Neural crest cell (in vitro differentiated cells): ENCODE measurements at places on chromosomes 12 and 14.

DNA sequence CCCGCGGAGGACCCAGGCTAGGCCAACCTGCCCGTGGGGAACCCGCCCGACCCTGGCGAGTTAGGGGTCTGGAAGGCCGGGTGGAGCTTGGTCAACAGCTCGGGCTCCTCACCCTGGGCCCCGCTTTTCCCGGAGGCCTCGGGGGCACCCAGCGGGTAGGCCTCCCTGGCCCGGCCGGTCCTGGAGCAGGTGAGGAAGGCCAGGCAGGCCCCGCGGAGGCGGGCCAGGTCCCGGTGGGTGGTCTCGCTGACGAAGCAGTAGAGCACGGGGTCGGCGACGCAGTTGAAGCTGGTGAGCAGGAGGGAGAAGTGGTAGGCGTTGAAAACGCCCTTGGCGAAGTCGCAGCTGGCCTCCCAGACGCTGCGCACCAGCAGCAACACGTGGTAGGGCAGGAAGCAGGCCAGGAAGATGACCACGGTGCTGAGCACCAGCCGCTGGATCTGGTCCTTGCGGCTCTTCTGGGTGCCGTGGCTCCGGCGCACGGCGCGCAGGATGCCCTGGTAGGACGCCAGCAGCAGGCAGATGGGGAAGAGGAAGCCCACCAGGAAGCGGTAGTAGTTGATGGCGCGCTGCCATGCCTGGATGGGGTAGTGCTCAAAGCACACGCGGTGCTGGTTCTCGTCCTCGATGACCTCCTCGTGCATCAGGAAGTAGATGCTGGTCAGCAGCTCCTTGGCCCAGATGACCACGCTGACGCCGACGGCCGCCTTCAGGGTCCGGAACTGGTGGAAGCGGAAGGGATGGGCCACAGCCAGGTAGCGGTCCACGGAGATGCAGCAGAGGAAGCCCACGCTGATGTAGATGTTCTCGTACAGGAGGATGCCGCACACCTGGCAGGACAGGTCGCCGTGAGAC is 10.3 kb downstream of the GPR68 start:
- no peak for DNase-seq

DNA sequence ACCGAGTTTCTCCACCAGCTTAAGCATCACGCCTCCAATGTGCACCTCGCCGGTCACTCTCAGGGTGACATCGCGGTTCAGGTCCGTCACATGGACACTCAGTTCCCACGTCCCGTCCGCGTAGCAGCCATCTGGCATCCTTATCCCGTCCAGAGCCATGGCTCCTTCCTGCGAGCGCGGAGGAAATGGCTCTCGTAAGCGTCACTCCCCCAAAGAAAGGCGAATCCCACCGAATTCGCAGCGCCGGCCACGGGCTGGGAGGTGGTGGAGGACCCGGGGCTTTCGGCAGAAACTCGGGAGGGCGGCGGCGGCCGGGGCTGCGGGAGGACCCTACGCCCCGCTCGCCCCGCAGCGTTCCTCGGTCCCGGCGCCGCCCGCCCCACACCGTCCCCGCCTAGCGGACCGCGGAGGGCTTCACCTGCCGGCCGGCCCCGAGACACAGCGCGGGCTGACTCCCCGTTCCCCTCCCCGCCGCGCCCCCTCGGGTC is 396 bp downstream of the FERMT2 start:
- DNase-seq, result peak; percentile 55

GRCh38 chr12:66638666-66639065 is 40.2 kb downstream of the GRIP1 start:
- DNase-seq, result no peak

DNA sequence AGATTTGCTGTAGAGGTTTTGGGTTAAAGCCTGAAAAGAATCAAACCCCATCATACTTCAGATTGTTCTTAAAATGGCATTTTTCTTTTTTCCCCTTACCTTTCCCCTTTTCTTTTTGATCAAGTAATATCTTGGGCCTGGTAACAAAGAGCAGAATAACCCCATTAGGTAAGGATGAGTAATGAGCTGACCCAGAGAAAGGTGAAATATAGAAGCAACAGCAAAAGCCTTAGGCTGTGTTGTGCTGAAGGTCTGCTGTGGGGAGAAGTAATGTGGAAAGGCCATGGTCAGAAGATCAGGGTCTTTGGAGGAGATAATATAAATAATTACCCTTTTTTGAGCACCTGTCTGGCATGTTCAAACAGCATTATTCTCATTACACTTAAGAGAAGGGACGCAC is 42.3 kb downstream of the MIA2 start:
- no peak for DNase-seq

DNA sequence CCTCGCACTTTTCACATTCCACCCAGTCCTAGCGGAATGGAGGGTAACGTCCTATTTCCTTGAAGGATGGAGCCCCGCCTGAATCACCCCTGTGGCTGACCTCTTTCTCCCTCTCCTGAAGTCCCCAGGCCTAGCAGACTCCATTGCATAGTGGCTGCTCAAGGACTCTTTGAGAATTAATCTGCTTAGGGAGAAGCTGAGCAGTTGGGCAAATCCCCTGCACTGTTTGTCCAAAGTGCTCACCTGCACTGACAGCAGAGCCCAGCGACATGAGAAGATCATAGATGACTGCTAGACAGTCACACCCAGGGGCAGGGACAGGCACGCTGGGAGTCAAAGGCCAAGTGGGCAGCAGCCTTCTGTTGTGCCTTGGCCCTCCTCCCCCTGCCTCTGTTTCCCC is 37.7 kb upstream of the DICER1 start:
- DNase-seq, result no peak

GRCh38 chr14:90757452-90757851 is 58.8 kb downstream of the TTC7B start:
- DNase-seq, result no peak

GRCh38 chr12:85951823-85952222 is 77.7 kb downstream of the NTS start:
- DNase-seq, result no peak

GRCh38 chr12:18690653-18691052 is 47.2 kb downstream of the PLCZ1 start:
- DNase-seq, result no peak

DNA sequence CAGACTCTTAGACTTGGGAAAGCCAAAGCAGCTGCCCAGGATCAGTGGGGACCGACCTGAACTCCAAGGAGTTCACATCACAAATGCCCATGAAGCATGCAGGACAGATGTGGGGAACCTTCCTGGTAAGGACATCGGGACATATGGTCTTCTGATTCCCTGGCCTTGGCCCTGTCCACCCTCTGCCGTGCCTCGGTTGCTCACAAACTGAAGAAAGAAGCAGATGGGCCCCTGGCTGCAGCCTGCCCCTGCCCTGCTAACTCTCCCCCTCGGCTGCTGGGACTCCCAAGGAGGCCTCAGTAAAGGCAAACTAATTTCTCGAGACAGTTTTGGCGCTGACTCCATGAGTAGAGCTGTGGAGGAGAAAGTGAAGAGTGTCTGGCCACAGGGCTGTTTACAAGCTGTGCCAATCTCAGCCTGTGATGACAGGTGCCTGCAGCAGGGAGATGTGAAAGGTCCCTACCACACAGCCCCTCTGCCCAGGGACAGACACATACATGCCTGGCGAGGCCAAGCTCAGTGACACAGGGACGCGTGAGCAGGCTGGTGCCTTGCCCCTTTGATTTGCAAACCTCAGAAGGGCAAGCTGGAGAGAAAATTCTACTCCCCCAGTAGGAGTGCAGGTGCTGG is 48.6 kb downstream of the ISCA2 start:
- DNase-seq, result no peak

DNA sequence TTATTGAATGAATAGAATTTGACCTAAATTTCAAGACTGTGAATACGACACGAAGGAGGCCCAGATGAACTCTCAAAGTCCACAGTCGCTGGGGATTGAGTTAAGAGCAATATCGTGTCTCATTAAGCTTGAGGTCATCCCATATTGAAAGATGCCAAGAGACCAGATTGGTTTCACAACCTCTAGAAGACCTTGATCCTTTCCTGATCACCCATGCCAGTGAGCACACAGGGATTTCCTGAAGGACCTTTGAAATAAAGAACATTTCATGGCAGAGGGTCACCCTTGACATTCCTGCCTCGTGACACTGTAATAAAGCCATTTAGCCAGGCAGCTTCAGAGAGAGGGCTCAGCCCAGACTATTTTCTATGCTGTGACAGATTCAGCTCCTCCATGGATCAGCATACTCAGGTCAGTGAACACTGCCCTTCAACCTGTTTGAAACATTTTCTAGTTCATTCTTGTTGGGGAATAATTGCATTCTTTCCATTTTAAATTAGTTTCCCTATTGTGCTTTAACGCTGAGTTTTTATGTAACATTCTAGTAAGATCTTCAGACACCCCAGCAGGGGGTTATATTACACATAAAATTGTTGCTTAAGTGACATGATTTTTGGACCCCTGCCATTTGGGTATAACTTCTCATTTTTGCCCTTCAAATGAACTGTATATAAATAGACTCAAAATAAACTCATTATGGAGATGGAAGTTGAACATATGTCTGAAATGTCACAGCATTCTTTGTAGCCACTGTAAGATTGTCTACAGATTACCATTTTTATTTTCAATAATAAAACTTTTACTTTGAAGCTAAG is 213.2 kb downstream of the C12orf50 start:
- no peak for DNase-seq

DNA sequence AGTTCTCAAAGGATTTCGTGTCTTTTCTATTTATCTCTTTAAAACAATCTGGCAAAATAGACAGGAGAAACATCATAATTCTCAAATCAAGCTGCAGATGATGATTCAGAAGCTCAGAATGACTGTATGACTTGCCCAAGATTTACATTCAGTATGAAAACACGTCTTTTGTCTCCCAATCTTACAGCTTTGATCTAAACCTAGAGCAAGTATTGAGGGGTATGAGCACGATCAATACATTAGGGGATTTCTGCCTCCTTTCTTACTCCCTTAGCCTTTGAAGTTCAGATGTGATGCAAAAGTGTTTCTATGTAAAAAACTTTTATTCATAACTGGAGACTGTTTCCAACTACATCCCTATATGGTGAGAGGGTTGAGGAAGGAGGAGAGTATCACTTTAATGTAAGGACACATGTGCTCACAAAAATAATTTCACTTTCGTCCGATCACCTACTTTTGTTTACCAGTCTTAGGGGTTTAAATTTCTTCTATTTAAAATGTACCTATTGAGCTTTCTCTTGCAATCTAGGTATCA is 454.8 kb downstream of the TMTC2 start:
- no peak for DNase-seq
